DMS53 (cell line): ENCODE measurements at places on chromosomes 13 and 19.

DNA sequence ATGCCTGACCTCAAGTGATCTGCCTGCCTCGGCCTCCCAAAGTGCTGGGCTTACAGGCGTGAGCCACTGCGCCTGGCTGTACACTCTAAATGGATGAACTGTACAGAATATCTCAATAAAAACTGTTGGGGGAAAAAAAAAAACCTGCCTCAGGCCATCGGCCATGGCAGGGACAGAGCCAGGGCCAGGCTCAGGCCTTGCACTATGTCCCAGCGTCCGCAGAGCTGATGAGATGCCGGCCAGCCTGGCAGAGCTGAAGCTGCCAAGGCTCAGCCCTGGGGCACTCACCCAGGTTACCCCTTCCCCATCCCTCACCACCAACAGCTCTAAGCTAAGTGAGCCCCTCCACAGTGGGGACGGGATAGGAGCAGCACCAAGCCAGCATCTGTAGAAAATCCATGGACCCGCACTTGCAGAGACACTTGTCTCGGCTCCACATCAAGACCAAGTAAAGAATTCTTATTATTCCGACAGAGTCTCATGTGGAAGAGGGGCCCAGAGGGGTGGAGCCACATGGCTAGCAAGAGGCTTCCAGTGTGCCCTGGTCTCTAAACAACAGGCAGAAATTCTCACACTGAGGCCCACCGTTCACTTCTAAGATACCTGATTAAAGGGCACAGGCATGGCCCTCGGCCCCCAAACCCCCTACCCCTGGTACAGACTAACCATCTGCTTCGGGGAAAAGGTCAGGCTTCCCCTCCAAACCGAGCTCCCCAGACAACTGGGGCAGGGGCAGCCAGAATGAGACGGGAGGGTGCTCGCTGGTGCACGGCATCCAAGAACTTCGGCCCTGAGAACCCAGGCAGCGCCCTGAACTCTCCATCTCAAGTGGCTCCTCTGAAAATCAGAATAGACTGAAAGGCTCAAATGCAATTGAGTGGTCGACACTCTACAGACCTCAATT lies 5.8 kb downstream of the PPP6R1 start:
- DNase-seq = peak; percentile 49

GRCh38 chr19:4327252-4327876 lies 11.3 kb downstream of the STAP2 start:
- DNase-seq = peak; percentile 73

DNA sequence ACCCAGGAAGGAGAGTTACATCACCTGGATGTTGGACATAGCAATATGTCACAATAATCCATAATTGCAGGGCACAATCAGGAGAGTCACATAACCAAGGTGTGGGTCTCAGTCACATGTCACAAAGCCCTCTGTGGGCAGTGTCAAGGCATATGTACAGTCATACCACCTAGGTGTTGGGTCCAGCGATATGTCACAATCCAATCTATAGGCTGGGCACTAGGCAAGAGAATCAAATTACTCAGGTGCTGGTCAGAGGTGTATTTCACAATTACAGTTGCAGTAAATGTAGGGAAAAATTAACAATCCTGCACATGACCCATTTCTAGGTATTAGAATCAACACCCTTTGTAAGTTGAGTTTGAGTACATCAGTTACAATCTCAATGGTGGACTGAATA lies 126.2 kb upstream of the ZNF91 start:
- no peak for DNase-seq

- peak; percentile 87 for DNase-seq
Observed at GRCh38 chr19:52945652-52946321, 16.9 kb downstream of the ZNF816 start.

DNA sequence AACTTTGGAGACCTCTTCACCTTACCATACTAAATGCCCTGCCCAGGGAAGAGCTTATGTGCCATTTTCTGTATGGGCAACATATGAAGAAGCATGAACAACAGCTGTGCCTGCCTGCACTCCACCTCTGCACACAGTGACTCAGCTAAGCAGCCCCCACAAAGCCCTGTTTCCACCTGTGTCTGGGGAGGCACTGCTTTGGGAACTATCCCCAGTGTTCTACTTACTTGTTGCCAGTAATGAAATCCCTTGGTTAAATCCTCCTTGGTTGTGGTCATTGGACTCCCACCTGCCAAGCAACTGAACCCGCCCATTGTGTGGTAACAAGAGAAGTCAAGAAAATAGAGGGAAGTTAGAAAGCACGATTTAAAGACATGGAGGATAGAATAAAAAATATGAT lies 84.6 kb downstream of the NALCN start:
- DNase-seq = no peak

DNA sequence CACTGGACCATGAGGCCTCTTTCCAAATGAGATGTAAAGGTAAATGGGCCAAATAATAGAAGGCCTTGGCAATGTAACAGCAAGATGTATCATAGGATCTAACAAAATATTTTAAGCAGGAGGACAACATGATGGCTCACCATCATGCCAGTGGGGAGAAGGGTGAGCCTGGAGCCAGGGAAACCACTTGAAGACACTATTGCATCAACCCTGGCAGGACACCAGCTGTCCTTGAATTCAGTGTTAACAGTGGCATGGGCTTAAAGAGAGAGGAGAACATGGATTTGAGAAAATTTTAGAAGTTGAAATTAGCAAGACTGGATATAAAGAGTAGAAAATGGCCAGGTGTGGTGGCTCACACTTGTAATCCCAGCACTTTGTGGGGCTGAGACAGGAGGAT lies 6.7 kb upstream of the RCBTB2 start:
- DNase-seq = no peak

DNA sequence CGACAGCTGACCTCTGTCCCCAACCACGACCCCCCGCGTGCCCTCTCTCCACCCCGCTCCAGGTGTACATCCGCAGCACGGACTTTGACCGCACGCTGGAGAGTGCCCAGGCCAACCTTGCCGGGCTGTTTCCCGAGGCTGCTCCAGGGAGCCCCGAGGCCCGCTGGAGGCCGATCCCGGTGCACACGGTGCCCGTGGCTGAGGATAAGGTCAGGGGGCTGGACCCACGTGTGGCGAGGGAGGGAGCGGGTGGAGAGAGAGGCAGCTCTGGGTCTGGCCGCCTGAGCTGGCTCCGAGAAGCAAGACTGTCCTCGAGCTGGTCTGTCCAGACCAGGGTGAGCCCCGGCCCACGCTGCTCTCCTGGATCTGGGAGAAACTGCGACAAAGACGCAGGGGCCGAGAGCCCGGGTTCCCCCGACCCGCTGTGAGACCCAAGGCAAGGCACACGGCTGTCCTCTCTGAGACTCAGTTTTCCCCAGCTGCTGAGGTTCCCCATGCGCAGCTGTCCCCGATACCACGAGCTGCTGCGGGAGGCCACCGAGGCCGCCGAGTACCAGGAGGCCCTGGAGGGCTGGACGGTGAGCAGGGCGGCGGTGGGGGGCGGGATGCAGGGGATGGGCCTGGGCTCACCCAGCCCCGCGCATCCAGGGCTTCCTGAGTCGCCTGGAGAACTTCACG lies 1.5 kb downstream of the ACP4 start:
- DNase-seq = peak; percentile 47

- no peak for DNase-seq
Observed at GRCh38 chr13:28719227-28720055, 671 bp upstream of the SLC46A3 start.
